ENCODE measurements at places on chromosomes 13 and 19.
A peak's percentile ranks its signal among the peaks of the same experiment; 100 is the strongest.

- DNase-seq: no peak
Measured at GRCh38 chr19:4052993-4053422, 13.7 kb downstream of the ZBTB7A start.

DNA sequence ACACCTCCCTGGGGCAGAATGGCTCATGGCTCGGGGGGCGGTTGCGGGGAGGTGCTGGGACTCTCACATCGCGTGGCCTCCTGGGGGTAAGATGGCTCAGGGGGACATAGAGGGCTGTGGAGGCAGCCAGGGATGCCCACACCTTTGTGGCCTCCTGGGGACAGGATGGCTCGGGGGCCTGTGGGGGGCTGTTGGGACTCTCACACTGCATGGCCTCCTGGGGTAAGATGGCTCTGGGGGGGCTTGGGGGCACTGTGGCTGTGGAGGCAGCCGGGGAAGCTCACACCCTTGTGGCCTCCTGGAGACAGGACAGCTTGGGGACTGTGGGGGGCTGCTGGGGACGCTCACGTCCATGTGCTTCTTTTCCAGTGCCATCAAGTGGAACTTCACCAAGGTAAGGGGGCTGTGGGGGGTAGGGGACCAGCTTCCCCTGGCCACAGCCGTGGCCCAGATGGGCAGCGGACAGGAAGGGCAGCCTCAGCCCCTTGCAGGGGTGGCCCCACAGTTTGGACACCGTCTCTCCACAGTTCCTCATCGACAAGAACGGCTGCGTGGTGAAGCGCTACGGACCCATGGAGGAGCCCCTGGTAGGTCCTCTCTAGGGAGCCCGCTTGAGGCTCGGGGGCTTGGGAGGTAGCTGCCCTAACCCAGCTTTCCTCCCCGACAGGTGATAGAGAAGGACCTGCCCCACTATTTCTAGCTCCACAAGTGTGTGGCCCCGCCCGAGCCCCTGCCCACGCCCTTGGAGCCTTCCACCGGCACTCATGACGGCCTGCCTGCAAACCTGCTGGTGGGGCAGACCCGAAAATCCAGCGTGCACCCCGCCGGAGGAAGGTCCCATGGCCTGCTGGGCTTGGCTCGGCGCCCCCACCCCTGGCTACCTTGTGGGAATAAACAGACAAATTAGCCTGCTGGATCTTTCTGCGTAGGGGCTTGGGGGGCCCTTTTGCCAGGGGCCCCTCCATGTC lies 2.4 kb downstream of the GPX4 start:
- no peak for DNase-seq

- no peak for DNase-seq
Measured at GRCh38 chr13:73273745-73274144, 214.9 kb downstream of the KLF5 start.

GRCh38 chr13:35984776-35985453 lies 146.3 kb downstream of the DCLK1 start:
- DNase-seq: peak; percentile 27

GRCh38 chr19:1355568-1356507 lies 27.9 kb upstream of the NDUFS7 start:
- no peak for DNase-seq

DNA sequence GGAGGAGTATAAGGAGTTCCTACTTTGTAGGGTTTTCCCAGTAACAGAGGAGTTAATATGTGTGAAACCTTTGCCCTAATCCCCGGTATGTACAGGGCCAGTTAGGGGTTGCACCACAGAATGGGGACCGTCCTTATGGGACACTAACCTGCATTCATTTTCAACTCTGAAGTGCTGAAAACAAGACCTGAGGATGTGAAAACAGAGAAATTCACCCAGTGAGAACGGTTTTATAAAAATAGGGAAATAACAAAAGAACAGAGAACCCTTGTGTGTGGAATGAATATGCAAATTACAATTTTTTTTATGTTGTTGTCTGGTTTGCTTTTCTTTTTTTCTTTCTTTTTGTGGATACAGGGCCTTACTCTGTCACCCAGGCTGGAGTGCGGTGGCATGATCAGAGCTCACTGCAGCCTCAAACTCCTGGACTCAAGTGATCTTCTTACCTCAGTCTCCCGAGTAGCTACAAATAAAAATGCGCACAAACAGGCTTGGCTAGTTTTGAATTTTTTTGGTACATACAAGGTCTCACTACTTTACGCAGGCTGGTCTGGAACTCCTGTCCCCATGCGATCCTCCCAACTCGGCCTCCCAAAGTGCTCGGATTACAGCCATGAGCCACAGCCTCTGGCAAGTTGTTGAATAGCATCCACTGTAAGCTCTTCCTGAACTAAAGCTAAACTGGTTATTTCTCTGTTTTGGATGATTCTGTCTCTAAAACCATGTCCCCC lies 10.6 kb downstream of the CLC start:
- DNase-seq: no peak

DNA sequence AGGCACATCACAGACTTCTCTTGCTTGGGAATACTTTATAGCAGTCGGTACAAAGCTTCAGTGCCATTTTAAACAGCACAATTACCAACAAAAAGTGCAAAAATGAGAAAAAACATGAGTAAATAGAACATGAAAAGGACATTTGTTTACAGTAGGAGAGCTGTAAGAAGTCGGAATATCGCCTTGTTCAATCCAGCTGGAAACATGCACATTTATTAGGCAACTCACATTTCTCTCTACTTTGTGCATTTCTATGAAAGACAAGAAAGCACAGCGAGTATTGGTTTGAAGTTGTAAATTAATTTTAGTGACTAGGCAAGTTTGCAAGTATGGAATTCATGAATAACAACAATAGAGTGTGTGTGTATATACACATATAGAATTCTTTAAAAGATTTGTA lies 484.7 kb downstream of the DACH1 start:
- DNase-seq: no peak

DNA sequence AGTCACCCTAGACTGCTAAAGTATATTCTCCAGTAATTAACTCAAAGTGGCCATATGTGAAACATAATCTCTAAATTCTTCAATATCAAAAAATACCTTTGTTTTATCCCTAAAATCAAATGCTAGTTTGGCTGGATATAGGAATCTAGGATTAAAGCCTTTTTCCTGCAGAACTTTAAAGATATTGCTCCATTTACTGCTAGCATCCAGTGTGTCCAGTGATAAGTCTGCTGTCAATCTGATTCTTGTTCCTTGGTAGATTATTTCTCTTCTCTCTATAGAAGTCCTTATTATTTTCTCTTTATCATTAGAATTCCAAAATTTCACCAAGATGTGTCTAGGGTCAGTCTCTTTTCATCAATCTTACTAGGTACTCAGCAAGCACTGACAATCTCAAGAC lies 384.6 kb downstream of the FGF14 start:
- DNase-seq: no peak

GRCh38 chr19:17616961-17617806 lies 61.7 kb downstream of the COLGALT1 start:
- DNase-seq: no peak

- no peak for DNase-seq
Measured at GRCh38 chr19:52665529-52665928, 27.4 kb upstream of the ZNF83 start.

- no peak for DNase-seq
Measured at GRCh38 chr13:113090415-113090770, 15.2 kb upstream of the F7 start.

GRCh38 chr19:36215276-36216123 lies 594 bp downstream of the ZNF146 start:
- DNase-seq: peak; percentile 48

DNA sequence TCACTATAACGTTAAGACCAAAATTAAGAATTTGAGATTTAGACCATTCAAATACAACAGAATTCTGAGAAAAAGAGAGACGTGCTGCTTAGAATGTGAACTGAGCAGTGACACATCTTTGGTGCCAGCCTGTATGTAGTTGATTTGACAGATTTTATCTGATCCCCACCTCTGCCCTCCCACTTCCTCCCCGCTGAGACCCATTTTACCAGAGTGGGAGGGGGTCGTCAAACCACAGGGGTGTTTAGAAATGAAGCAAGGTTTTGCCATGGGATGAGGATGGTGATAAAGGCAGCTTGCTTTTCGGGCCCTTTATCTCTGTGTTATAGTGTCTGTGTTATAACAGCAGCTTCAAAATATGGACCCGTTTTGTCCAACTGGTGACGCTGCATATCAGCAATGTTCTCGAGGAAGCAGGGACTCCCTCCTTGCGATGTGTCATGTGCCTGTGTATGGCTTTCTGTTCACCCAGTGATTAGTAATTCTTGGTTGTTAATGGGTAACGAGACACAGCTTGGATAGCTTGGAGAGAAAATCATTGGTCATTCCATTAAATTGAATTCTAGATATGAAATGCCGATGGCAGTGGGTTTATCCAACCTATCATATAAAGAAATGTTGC lies 125.0 kb downstream of the HS6ST3 start:
- no peak for DNase-seq
